Stimulated activated CD8-positive, alpha-beta memory T cell treated with anti-CD3 and anti-CD28 coated beads, Interleukin-4, amount 100 ng/mL, for 4 hours (primary cell): ENCODE measurements at places on chromosomes 5 and 9.

DNA sequence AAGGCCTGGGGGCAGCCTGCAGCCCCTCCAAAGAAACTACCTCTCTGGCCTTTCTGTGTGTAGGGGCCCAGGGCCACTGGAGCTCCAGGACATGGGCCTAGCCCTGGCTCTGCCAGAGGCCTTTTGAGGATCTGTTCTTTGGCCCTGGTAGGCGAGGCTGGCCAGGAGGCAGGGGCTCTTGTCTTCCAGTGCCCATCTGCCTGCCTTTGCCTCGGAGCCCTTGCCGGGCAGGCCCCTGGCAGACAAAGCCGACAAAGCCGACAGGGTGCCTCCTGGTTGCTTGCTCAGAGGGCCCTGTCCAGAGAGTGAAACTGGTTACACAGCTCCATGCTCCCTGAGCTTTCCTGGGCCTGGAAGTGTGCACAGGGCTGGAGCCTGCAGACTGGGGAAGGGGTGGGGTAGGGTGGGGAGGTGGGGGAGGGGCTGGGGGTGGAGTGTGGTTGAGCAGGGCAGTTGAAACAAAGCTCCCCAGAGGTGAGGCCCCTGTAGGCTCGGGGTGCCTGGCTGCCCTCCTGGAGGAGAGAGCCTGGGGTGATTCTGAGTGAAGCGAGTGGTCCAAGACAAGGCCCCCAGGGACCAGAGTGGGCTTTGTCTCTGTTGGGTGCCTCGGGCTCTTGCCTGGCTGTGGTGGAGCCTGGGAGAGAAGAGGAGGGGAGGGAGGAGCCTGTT lies 29.3 kb downstream of the PTPA start:
- DNase-seq: no peak

DNA sequence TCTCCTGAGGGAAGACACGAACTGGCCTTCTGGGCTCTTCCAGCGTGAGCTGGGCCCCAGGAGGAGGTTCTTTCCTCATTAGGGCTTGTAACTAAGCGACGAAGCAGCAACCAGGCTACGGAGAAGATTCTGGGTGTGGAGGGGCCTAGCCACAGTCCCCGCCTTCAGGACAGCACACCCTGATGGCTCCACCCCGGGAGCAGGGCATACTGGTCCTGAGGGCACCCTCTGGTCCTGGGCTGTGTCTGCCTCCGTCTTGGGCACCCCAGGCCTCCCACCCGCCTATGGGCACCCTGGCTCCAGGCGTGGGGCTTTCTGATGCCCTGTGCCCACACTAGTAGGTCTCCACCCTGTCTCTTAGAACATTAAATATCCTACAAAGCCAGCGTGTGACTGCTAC lies 136.4 kb downstream of the OLFM1 start:
- DNase-seq: no peak

GRCh38 chr9:71764463-71764862 lies 3.9 kb downstream of the CEMIP2 start:
- no peak for DNase-seq

DNA sequence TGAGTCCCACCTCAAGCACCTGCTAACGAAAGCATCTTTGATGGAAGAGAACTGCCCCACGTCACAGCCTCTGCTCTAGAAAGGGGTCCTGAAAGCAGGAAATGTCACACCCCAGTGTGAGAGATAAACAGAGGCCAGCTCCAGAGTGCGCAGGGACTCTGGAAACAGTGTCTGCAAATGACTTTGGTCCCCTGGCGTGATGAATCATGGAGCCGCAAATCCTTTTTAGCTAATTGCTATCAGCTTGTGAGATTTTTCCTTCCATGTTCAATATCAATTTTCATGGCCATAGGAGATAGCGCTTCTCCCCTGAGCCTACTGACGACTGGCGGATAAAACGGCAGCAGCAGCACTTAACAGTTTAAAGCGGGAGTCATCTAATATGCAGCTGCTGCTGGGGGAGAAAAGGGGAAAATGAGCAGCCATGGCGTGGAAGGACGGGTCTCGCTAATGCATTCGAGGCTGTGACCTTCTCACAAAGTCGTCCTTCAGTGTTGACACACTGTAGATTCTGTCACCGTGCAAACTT lies 209.6 kb upstream of the IRX1 start:
- DNase-seq: no peak
